Activated T-cell treated with anti-CD3 and anti-CD28 coated beads, Interleukin-2, amount 50 U/mL, for 1 hour (primary cell): ENCODE measurements at places on chromosomes 6 and 20.

DNA sequence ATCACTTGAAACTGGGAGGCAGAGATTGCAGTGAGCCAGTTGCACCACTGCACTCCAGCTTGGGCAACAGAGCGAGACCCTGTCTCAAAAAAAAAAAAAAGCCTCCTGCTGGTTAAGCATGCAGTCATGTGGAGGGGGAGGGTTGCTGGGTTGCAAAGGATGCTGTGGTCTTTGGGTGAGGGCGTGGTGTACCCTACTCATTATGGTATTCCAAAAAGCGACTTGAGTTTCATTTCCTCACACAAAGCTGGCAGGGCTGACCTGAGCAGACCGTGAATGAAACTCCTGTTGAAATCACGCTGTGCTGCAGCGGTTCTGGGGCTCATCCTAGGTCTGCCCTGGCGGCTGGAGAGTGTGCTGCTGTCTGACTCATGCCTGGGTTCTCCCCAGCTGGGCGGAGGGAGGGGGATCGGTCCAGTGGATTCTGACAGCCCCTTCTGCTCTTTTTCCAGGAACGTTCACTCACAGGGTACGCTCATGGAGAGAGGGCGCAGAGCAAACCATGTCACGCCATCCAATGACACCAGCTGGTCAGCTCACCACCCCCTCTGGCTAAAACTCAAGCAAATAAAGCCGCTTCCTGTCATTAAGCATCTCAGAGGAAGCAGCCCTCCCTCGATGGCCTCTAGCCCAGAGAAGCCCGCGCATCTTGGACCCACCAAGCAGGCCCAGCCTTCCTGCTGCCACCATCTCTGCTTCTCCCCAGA is 166.2 kb downstream of the SCML4 start:
- DNase-seq: peak; percentile 34

GRCh38 chr6:82380566-82381185 is 17.1 kb downstream of the TPBG start:
- DNase-seq: no peak

- no peak for DNase-seq
Measured at GRCh38 chr6:19070520-19070919, 683.4 kb downstream of the RNF144B start.

- DNase-seq: no peak
Measured at GRCh38 chr20:62951143-62951895, 1.2 kb upstream of the SLC17A9 start.

GRCh38 chr20:10521836-10522235 is 86.7 kb downstream of the SLX4IP start:
- no peak for DNase-seq

- DNase-seq: no peak
Measured at GRCh38 chr6:112911959-112912358, 564.8 kb downstream of the RFPL4B start.

GRCh38 chr20:19347943-19348456 is 135.6 kb downstream of the SLC24A3 start:
- no peak for DNase-seq

DNA sequence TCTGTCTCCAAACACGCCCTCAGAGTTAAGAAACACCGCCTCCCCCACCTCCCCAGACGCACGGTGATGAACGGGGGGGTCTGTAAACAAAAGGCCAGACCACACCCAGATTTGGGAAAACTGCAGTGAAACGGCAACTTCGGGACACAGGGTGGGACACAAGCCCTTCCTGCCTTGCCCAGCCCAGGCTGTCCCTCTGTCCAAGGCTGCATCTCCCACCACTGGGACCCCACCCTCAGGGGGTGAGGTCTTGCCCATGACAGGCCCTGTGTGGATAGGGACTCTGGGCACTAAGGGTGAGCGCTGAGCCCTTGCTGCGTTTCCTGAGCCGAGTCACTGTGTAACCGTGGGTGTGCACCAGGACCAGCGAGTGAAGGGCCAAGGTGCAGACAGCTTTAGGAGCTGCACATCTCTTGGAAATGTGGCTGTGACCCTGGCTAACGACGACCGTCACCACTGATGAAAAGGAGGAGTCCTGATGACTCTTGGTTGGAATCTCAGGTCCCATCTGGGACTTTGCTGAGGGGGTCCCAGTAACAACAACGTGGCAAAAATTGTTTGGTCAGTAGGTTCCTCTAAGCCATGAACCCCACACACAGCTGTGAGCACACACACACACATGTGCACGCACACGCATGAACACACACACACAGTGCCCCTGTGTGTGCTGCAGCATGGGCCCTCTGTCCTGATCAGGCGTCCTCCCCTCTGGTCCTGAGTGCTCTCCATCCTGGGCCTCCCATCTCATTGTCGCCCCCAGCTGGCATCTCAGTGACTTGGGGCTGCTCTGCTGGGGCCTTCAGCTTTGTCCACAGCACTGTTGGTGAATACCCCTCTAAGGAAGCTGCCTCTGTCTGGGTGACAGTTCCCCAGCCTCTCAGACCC is 100.6 kb downstream of the RAMACL start:
- DNase-seq: no peak

GRCh38 chr6:80454197-80454596 is 347.7 kb downstream of the BCKDHB start:
- no peak for DNase-seq

DNA sequence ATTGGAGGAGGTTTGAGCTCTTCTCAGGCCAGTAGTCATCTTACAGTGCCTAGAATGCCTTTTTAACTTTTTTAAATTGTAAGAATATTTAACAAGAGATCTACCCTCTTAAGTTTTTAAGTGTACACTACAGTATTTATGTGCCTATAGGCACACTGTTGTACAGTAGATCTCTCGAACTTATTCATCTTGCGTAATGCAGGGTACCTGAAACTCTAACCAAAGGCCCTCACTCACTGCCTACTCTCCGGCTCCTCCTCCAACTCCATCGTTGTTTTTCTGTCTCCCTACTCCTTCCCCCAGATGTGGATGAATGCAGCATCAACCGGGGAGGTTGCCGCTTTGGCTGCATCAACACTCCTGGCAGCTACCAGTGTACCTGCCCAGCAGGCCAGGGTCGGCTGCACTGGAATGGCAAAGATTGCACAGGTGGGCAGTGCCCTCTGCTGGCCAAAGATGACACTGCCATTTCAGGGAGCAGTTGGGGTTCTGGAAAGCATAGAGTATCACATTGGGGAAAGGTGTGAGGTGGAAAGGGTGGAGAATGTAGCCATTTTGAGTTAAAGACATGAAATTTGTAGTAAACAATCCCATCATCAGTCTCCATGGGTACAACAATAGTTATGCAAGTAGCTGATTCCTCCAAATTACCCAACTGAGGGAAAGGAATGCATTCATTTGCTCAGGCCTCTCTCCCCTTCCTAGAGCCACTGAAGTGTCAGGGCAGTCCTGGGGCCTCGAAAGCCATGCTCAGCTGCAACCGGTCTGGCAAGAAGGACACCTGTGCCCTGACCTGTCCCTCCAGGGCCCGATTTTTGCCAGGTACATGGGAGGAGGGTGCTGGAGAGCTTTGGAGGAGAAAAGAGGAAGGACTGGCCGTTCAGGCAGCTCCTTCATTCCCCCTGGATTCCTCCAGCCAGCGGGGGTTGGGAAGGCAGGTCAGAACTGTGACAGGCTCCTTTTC is 18.4 kb upstream of the ZNF76 start:
- peak; percentile 82 for DNase-seq

GRCh38 chr6:136118787-136119186 is 131.3 kb downstream of the MTFR2 start:
- no peak for DNase-seq

GRCh38 chr20:25408890-25409289 is 1.4 kb downstream of the GINS1 start:
- DNase-seq: no peak

- no peak for DNase-seq
Measured at GRCh38 chr6:72464791-72465691, 156.8 kb upstream of the KCNQ5 start.

- DNase-seq: no peak
Measured at GRCh38 chr20:13085275-13085674, 76.5 kb downstream of the SPTLC3 start.

DNA sequence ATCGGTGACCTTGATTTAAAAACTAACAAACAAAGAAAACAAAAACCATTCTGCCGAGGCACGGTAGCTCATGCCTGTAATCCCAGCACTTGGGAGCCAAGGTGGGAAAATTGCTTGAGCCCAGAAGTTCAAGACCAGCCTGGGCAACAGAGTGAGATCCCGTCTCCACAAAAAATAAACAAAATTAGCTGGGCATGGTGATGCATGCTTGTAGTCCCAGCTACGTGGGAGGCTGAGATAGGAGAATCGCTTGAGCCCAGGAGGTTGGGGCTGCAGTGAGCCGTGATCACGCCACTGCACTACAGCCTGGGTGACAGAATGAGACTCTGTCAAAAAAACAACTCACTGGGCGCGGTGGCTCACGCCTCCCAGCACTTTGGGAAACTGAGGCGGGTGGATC is 48.2 kb upstream of the TFAP2A start:
- no peak for DNase-seq
